Caki2 (cell line): ENCODE measurements at places on chromosomes 4 and X. TPM values are rescaled to one million over a fixed set of nuclear protein-coding genes. Genes with fewer than 3 reads are reported as not detected.

DNA sequence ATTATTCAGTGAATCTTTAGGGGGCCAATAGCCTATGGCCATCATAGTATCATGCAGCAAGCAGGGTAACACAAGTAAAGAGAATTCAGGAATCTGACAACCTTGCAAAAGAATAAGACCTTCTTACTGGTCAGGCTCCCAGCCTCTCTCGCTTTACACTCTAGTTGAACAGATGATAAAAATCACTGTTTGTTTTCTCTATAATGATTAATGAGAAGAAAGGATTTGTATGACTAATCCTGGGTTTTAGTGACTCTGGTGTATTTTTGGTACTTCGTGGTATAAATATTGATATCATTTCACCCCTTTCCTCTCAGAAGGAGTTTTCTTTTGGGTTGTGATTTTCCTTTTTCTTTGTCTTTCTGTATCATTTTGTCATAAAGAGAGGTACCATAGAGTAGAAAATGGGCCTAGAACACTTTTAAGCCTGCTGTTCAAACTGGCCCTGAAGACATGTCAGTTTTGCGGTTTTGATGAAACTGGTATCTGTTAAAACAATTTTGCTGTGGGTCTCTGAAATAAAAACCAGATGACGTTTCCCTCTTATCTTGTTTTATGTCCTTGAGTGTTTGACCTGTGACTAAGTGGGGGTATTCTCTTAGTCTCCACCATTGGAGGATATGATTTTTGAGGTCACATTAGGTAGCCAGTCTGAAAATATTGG, 294.9 kb upstream of the TBX22 start:
- DNase-seq = no peak

DNA sequence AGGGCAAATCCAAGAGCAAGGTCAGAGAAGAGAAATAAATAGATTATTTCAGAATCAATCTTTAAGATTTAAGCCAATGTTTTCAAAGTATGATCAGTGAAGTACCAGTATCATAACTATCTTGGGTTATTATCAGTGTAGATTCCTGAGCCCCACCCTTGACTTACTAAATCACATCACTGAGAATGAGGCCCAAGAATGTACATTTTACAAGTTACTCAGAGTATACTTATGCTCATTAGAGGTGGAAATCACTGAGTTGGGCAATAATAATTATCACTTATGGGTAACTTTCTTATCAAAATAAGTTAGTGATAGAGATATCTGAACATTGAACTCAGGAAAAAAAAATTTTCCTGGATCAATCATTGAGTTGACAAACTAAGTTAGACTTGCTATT, 121.6 kb upstream of the NOCT start:
- no peak for DNase-seq

GRCh38 chrX:135480076-135480475, 40.4 kb upstream of the INTS6L start:
- no peak for DNase-seq

DNA sequence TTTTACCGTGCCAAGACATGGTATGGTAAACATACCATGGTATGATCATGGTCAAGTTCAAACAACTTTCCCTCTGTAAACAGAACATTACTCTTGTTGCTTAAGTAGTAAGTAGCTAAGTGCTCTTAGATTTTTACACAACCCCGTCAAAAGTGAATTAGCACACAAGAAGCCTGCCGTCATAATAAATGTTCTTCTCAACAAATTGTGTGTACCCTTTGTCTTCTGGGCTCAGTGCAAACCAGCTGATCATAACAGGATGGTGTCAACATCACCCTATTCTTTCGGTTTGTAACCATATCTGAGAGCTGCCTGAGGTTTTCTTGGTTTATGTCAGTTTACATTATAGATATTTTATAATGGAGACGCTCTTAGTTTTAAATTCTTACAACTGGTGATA, 28.8 kb downstream of the MSL3 start:
- no peak for DNase-seq

GRCh38 chrX:125289209-125289608, 30.5 kb upstream of the TEX13C start:
- peak; percentile 69 for DNase-seq

- DNase-seq = peak; percentile 43
Observed at GRCh38 chr4:80610845-80611677, 275.5 kb downstream of the CFAP299 start.

DNA sequence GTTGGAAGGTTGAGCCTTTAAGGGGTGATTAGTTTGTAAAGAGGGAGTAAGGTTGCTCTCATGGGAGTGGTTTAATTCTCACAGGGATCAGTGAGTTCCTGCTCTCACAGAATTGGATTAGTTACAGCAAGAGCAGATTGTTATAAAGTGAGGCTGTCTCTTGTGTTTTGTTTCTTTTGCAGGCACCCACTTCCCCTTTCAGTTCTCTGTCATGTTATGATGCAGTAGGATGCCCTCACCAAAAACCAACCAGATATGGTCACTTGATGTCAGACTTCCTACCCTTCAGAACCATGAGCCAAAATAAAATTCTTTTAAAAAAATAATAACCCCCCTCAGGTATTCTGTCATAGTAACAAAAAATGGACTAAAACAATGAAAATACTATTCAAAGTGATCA, 19.9 kb upstream of the IGSF1 start:
- DNase-seq = no peak

DNA sequence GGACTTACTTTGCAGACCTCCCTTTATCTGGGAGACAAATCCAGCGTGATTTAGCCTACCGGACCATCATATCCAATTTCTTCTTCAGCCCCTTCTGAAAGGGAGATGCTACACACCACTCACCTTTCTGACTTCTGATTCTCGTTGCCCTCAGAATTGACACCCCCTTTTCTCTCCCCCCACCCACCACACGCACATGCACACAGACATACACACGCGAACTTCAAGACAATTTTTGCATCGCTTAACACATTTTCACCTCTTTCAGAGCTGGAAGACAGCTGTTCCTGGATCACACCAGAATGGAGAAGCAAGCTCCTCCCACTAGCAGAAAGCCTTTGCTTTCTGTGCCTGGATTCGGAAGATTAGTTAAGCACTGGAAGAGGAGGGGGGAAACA, 1.0 kb upstream of the SNCA start:
- DNase-seq = no peak

DNA sequence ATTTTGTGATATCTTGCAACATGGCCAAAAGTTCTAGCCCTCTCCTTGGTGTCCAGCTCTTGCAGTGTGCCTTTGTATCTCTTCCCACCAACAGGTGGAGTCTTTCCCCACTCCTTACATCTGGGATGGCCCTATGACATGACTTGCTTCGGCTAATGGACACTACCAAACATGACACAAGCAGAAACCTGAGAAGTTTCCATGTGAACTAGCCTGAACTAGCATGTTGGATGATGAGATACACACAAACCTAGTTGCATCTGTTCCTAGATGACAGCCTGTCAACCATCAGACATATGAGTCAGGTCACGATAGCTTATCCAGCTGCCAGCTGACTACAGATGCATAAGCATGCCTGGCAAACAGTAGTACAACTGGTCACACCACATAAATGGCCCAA, 207.5 kb upstream of the FTHL17 start:
- DNase-seq = peak; percentile 30

DNA sequence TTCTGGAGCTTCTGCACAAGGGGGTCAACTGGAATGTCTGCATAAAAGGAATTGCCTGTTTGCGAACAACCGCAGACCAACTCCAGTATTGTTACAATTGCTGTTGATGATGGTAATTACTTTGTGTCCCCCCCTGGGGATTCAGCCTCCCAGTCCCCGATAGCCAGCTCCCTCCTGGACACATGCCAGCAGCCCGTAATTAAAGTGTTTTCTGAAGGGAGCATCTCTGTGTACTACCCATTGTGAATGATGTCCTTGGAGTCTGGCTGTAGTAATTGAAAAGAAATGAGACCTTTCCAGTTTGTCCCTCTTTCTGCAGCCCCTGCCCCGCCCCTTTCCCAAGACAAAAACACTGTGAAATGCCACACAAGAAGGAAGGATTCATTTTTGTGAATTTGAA, 377.1 kb upstream of the LCORL start:
- DNase-seq = no peak

Gene RP2
- 11.0 and 13.2 TPM in 2 replicates for total RNA-seq

Gene MAGEA6
- total RNA-seq = not detected in 2 replicates
